ENCODE measurements at places on chromosomes 7 and 10.

DNA sequence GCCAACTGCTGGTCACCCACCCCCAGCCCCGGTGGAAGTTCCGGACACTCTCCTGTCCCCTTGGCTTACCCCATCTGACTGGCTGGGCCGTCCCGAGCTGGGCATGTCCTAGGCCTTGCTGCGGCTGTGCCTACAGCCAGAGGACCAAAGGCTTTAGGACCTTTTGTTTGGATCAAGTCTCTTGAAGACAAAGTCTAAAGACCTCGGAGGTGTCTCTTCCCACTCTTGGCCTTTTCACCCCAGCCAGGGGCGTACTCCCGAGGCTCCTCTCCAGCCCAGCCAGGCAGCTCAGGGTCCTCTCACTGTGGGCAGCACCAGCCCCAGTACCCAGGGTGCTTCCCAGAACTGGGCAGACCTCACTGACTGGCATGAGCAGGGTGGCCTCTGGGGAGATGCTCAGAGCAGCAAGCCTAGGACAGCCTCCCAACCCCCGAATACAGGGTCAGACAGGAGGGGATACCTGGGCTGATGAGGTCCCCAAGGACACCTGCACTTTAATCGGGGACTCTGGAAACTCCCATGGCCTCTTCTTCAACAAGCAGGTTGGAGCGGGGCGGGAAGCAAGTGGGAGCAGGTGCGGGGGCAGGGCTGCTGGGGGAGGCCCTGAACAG, 2.7 kb upstream of the PWWP2B start:
- no peak for DNase-seq

DNA sequence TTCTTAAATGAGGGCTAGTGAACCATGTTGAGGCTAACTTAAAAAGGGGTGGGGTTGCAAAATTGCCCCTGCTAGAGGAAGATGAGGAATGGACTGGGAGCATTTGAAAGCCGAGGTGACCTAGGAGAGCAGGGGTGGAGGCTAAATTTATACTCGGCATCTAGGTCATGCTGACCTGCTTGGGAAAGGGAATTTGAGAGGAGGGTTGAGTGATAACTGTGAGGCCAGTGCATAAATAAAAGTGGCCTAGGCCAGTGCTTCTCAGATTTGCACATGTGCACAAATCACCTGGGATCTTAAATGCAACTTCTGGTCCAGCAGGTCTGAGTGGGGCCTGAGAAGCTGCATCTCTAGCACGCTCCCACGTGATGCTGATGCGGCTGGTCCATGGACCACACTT, 70.4 kb downstream of the CDK1 start:
- DNase-seq: no peak

DNA sequence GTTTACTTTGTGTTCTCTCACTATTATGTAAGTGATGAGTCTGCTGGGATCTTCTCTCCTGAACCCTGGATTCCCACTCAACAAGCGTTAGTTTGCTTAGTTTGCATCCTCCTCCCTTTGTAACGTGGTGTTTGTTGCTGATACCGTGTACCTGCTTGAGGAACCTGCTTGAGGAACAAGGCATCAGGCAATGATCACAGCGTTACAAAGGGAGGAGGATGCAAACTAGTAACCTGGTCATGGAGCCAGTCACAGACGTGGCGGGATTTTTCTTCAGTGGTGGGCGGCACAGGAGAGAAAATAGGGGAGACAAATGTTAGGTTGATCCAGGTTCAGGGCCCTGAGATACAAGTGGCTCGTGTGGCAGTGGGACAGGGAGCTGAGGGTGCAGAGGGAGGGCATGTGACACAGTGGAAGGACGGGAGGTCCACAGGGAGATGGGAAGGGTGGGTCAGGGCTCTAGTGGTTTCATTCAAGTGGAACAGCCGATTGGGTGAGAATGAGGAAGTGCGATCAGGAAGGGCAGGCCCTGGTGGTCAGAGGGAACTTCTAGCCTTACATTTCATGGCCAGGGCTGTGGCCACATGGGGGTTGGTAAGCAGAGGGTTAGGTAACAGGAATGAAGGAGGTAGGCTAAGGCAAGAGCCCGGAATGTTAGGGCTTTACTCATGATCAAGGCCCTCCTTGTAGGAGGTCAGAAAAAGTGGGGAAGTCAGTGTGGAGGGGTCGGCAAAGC, 38.0 kb downstream of the SNX10 start:
- DNase-seq: no peak

- DNase-seq: no peak
These were observed 194.1 kb downstream of the SKAP2 start for GRCh38 chr7:26670290-26670689.

DNA sequence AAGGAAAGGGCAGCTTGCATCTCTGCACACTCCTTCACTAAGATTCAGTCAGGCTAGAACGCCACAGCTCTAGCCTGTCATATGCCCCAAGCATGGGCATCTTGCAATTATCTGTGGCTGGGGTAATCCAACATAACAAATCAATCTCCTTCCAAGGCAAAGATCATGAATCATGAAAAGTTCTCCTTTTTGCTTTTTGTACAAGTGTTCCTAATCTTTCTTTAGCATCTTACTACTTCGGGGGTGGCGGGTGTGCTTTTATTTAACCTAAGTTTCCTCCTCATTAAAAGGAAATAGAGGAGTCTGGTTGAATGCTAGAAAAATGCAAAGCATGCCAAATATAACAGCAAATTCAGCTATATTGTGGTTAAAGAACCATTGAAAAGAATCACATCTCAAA, 43.5 kb upstream of the NKX2-3 start:
- no peak for DNase-seq

- DNase-seq: no peak
These were observed 17.8 kb upstream of the REEP3 start for GRCh38 chr10:63503395-63503794.

DNA sequence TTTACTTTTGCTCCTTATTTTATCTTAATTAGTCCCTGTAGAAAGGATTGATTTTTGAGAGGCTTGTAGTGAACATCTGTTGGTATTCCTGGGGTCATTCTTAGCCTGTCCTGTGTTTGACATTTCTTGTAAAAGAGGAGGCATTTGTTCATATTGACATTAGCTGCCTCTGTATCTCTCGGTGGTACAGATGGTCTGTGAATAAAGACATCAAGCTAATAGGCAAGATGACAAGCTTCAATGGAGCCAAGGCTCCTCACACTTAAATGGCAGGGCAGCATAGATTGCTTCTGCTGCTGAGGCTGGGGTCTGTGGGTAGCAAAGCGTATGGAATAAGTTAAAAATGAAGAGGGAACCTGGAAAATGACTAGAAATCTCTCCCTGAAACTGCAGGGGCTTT, 687.6 kb downstream of the LRMDA start:
- no peak for DNase-seq

DNA sequence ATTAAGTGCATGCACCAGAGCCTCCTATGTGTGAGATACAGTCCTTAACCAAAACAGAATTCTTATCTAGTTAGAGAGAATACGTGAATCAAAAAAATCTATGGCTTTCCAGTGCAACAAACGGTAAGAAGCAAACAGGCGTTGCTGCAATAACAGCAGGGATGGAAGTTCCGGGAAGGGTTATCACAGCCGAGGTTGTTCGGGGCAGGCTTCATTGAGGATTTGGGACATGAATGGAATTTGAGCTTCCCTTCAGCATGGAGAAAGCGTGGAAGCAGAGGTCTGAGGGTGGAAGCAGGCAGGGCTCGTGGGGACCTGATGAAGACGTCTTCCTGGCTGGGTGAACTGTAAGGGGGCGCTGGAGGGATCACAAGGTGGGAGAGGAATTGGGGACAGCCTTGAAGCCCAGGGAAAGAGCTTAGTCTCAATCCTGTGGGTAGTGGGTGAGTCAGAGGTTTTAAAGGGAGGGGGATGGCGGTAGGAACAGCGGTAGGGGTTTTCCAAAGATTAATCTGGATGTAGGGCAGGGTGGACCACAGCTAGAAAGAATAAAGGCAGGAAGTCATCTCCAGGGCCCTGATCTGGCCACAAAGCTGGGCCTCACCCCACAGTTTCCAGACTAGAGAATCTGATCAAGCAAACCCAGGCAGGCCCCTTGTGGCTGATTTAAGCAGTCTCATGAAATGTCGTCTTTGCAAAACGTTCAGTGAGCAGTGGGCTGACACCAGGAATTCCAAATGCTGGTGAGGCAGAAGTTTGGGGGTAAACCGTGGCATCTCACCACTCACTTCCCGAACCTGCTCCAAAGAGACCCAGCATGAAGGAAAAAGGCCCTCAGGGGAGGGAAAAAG, 65.1 kb downstream of the CALML3 start:
- no peak for DNase-seq

- no peak for DNase-seq
These were observed 2.3 kb upstream of the FUOM start for GRCh38 chr10:133359972-133360610.

DNA sequence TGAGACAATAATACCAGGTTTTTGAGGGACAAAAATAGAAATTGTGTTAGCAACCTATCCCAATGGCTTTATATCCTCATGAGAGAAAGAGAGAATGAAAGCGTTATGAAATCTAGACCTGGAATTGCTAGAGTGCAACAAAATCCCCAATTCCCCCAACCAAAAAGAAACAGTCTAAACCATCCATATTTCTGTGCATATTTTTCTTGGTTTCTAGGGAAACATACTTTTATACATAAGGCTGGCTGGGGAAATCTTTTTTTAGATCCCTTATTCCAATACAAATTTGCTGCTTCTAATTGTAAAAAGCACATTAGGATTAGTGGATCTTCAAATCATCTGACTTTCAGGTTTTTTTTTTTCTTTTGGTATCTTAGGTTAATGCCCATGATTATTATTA, 277.0 kb upstream of the SEMA3A start:
- DNase-seq: no peak

- no peak for DNase-seq
These were observed 40.8 kb downstream of the TAS2R41 start for GRCh38 chr7:143518521-143518920.

DNA sequence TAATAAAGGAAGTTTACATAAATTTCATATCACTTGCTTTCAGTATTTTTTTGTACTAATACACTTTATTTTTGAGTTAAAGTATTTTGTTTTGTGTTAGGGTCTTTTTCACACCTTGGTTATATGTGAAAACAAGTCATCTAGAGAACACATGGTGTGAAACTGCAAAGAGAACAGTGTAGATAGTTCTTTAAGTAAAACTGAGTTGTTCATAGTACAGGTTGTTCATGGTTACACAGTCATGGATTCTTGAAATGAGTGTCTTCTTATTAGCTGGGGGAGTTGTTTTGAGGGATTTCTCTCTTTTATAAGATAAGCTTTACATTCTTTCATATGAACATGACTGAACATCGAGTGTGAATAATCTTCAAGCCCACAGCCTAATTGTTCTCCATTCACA, 244.2 kb downstream of the THSD7A start:
- DNase-seq: no peak

DNA sequence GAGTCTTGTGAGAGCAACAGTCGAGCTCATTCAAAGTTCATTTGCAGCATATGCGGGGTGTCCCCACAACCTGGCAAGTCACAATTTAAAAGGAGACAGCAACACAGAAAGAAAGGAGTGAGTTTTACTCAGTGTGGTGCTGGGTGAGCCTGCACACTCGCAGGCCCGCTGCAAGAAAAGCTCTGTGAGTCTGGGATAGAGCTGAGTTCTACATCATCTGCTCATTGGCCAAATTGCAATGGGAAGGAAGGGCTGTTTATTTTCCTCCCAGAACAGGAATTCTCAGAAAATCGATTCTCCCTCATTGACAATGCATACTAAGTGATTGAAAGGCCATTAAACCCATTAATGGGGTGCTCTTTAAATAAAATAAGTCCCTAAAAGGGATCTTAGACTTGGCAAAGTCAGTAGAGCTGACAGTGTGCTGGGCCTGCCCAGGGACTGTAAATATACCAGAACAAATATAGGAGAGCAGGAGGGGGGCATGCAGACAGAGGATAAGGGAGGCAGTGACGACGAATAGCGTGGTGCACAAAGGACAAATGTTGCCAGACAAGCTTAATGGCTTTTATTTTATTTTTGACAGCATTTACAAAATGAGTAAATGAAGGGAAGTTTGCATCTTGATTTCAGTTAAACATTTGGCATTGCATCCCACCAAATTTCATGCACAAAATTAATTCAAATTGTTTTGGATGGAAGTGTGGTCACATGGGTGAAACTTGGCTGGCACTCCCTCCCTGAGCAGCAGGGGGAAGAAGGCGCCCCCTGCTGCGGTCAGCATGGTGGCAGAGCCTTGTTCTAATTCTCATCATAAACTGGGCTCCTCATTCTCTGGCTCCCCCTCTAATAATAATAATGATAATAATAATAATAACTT, 215.7 kb downstream of the SNX10 start:
- DNase-seq: no peak

- no peak for DNase-seq
These were observed 41.1 kb downstream of the BLVRA start for GRCh38 chr7:43799605-43800004.

DNA sequence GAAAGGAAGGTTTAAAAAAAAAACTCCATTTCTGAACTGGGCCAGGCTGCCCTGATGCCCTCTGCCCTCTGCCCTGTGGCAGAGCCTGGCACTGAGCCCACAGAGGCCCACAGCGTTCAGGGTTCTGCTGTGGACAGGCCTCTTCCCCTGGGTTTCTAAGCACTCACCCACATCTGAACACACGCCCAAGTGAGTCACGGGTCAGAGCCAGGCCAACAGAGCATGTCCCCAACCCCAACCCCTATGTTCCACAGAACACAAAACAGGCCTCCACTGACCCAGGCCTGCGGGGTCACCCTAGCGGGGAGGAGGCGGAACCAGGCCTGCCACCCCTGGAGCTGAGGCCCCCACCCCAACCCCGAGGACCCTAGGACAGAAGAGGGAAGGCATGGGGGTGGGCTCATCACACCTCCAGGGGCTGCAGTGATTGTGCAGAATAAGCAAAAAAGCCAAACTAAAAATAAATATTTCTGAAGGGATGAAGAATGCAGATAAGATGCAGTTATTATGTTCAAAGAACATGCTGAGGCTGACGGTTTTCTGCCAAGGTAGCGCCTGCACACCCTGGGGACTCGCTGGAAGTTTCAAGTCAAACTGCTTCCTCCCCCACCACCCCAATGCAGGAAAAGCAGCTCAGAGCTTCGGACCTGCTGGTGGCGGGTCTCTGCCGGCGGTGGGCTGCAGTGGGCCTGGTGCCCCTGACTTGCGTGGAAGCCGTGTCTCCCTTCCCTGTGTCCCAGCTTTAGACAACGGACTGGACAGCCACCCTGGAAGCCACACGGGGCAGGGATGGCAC, 5.4 kb downstream of the WDR86 start:
- DNase-seq: no peak

GRCh38 chr7:38040831-38041230, 120.4 kb downstream of the EPDR1 start:
- DNase-seq: no peak

DNA sequence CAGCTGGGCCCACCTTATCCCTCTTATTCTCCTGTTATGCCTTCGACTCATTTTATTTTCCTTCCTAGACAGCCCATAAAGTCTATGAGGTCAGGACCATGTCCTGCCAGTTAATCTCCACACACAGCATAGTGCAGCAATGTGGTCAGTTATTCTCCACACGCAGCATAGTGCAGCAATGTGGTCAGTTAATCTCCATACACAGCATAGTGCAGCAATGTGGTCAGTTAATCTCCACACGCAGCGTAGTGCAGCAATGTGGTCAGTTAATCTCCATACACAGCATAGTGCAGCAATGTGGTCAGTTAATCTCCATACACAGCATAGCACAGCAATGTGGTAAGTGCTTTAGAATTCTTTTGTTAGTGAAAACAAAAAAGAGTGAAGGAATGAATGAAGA, 77.8 kb downstream of the TEX36 start:
- no peak for DNase-seq

All from stimulated activated CD4-positive, alpha-beta T cell treated with anti-CD3 and anti-CD28 coated beads, Interleukin-1b, Interleukin-23, amount 100 ng/mL, for 1 hour (primary cell).